ENCODE measurements at places on chromosomes 11 and 22.

- DNase-seq, result no peak
These were observed 7.2 kb downstream of the MICAL2 start for GRCh38 chr11:12117611-12118010.

GRCh38 chr22:47309946-47310345 is 547.5 kb downstream of the TBC1D22A start:
- no peak for DNase-seq

DNA sequence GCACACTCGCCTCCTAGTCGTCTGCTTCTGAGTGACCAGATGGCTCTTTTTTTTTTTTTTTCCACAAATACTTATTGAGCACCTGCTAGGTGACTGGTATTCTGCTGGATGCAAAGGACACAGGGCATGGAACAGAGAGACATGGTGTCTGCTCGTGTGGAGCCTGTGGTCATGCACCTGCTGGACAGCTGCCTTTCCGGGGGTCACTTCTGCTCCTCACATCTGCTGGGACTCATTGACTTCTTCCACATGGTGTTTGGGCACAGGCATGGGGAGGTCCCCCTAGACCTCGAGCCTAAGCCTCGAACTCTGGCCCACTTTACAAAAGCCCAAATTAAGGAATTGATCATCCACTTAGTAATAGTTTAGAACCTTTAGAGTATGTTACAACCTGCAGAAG is 39.5 kb upstream of the EMID1 start:
- no peak for DNase-seq

- DNase-seq, result no peak
These were observed 188.3 kb upstream of the BLID start for GRCh38 chr11:122304306-122304705.

GRCh38 chr11:464316-464715 is 14.2 kb downstream of the PTDSS2 start:
- no peak for DNase-seq

DNA sequence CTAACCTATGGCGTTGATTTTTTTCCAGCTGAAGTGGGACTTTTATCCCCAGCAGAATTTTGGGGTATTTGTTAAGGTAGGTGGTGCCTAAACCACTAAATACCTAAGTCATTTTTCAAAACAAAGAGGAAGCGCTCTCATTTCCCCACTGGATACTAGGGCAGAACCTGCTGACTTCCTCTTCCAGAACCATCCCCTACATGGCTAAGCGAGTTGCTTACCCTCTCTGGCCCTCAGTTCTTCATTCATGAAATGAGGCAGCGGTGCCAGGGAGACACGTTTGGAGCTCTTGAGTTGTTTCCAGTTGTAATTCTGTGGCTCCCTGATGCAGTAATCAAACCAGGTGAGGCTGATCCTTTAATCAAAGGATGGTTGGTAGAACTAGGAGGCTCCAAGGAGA is 10.0 kb upstream of the MTMR3 start:
- no peak for DNase-seq

GRCh38 chr11:104594228-104594958 is 303.9 kb downstream of the CASP12 start:
- DNase-seq, result no peak

DNA sequence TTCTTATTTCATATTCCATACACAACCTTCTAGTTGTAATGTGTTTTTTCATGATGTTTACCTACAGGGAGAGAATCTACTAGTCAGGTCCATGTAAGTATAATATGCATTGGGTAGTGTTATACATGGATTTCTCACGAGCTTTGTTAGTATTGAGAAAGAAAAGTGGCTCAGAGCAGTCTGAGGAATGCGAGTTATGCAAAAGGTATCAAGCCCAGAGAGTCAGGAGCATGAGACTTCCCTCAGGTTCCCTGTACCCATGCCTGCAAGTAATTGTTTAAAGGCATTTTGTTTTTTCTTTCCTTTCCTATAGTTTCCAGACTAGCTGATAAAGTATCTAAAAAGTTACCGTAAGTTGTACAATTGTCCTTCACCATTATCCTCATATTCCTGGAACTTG is 66.1 kb downstream of the STK33 start:
- no peak for DNase-seq

DNA sequence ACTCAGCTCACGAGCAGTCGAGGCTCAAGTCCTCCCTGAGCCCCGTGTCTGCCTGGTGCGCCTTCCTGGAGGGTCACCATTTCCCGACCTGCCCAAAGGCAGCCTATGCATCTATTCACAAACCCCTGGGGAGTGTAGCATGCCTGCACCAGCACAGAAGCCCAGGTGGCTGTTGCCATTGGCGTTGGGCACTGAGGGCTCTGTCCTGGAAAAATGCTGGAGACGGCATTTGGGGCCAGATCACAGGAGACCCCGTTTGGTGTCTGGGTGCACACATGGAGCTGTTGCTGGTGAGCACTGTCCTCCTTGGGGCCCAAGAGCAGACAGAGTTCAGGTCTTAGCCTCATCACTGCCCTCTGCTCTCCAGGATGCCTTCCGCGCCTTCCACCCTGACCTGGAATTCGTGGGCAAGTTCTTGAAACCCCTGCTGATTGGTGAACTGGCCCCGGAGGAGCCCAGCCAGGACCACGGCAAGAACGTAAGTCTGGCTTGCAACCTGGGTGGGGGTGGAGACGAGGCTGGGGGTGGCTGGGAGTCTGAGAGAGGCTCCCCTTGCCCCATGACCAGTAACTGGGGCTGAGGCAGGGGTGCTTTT is 9.4 kb downstream of the FADS2 start:
- no peak for DNase-seq
